ENCODE measurements at places on chromosomes 2 and 18.

DNA sequence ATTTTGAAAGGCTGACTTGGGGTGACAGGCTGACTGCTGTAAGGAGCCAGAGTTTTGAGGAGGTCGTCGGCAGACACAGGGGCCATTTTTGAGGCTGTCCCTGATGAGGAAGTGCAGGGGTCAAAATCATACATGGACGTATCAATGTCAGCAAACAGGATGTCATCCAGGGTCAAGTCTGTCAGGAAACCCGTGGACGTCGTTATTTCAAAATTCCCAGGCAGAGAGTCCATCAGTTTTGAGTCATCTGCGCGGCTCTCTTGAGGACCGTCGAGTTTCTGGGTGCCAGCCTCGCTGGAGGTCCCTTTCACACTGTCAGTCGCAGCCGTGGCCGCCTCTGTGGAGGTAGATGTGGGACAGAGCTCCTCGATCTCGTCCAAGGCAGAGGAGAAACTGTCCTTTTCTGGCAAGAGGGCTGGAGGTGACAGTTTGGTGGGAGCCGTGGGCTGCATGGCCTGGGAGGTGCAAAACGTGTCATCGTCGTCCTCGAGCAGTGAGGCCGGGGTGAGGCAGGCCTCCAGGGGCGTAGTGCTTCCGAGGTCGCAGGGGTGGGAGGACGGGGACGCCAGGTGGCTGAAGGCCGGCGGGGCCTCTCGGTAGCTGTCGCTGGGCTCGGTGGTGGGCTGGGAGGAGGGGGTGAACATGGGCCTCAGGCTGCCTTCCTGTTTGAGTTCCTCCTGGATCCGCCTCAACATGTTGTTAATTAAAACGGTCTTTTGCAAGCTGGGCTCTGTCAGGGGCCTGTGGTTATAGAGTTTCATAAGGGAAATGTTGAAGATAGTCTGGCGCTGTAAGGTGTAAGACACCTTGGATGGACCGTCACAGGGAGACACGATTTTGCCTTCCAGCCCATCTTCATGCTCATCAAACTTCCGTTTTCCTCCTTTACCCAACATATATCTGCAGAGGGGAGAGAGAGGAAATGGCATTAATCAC is 17.5 kb downstream of the SERTAD2 start:
- DNase-seq = no peak

- DNase-seq = no peak
Measured at GRCh38 chr2:201343559-201343958, 13.6 kb downstream of the FLACC1 start.

GRCh38 chr18:35862119-35862640 is 110.3 kb upstream of the RMP24 start:
- no peak for DNase-seq

DNA sequence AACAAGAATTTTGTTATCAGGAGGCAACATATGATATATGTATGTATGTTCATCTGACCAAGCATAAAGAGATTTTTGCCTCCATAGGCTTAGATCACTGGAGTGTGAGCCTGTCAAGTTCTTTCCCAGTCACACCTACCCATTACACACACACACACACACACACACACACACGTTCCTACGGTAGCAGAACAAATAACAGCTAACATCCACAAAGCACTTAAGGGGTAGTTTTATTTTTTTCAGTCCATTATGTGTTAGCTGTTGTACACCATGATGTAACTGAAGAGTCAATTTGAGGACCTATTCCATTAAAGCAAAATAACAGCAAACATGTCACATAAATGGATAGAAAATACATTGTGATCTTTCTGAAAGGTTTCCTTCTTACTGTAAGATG is 39.5 kb downstream of the UGP2 start:
- no peak for DNase-seq

GRCh38 chr2:16302431-16303272 is 362.3 kb downstream of the MYCN start:
- DNase-seq = no peak

DNA sequence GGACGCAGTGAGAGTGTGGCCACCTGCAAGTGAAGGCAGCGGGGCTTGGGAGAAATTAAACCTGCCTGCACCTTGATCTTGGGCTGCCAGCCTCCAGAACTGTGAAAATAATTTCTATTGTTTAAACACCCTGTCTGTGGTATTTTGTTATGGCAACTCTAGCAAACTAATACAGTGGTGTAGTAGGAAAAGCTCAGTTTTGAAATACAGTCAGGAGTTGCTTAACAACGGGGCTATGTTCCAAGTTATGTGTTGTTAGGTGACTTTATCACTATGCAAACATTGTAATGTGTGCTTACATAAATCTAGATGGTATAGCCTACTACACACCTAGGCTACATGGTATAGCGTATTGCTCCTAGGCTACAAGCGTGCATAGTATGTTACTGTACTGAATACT is 93.4 kb upstream of the FN1 start:
- DNase-seq = peak; percentile 36

DNA sequence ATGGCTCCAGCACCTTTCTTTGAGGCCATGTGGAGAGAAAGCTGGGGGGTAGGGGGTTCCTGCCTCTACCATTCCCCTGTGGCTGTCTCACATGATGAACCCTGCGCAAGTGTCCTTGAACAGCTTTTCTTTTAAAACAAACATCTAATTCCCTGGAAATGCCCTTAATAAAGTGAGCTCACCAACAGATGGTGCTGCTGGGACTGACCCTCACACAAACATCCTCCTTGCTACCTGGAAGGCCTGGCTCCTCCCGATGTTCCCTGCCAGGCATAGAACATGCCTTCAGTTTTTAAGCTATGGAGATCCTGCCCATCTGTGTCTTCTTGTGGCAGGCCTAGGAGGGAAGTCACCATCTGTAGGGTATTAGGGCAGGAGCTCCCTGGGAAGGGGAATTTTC is 60.7 kb upstream of the GATA6 start:
- DNase-seq = no peak

DNA sequence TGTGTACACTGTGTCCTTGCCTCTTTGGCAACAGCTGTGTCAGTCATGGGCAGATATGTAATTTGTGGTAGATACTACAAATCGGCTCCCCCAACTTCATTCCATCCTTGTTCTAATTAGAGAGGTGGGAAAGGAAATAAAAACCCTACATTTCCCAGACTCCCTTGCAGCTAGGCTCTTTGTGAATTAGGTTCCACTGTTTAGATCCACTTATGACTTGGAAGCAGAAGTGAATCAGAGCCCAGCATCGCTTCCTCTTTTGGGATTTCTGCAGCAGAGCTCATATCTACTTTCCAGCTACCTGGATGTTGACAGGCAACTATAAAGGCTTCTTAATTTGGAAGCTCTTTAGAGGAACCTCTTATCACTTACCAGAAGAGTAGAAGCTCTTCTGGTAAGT is 34.1 kb upstream of the NARS1 start:
- DNase-seq = no peak

- no peak for DNase-seq
Measured at GRCh38 chr2:31249009-31249690, 15.2 kb downstream of the EHD3 start.

DNA sequence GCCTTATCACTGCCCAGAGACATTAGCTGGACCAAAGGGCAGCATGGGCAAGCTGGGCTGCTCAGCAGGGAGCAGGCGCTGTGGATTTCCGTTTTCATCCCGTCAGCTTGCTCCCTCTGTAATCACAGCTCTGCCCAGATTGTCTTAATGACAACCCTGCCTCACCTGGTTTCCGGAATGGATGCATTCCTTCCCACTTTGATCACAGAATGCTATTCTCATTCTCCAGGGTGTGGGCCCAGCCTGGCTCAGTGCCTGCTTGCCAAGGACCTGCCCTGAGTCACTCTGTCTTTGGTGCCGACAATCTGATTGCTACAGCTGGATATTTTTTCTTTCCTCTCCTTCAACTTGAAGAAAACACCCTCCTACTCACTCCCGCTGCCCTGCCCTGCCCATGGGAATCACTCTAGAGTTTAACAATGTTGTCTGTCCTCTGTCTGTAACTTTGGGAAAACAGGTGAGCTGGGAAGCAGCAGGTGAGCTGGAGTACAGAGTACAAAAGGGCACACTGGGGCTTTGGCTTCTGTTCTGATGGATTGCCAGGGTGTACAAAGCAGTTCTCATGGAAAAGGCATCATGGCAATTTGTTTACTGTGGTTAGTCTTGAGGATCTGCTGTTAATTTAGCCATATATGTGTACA is 27.2 kb upstream of the FAM136A start:
- DNase-seq = peak; percentile 89

DNA sequence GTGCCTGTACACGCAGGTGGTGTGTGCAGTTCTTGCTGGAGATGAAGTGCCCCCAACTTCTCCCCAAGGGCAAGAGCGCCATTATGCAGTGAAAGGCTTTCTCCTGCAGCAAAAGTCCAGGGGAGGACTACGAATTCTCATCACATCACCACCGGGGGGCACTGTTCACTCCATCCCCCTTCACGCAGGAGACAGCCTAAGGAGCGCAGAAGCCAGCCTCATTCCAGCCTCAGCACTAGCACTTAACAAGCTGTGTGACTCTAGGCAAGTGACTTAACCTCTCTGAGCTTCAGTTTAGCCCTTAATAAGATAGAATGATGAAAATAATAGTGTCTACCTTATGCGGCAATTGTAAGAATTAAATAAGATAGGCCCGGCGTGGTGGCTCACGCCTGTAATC is 32.3 kb downstream of the DNMT3A start:
- DNase-seq = peak; percentile 60
